ENCODE measurements at places on chromosomes 7 and 10. TPM values are rescaled to one million over a fixed set of nuclear protein-coding genes. Genes with fewer than 3 reads are reported as not detected.
A peak's percentile ranks its signal among the peaks of the same experiment; 100 is the strongest.

CALY gene
- 2.6 TPM for total RNA-seq

SLC13A1 gene
- not detected for total RNA-seq

VKORC1L1 gene
- total RNA-seq: 22.2 TPM

EVX1 gene
- total RNA-seq: not detected

LRMDA gene
- 6.5 TPM for total RNA-seq

TSPAN15 gene
- total RNA-seq: 97.4 TPM

HOXA5 gene
- total RNA-seq: 2.9 TPM

- no peak for DNase-seq
- H3K27me3 ChIP-seq: no peaks in the 10 kb centered on the region
- no peak overlapping the region for H3K27ac ChIP-seq
- H3K4me1 ChIP-seq: peaks cover 53% of the 10 kb centered on the region
These were observed 106.1 kb downstream of the KCNMA1 start for GRCh38 chr10:77531441-77532001.

DNA sequence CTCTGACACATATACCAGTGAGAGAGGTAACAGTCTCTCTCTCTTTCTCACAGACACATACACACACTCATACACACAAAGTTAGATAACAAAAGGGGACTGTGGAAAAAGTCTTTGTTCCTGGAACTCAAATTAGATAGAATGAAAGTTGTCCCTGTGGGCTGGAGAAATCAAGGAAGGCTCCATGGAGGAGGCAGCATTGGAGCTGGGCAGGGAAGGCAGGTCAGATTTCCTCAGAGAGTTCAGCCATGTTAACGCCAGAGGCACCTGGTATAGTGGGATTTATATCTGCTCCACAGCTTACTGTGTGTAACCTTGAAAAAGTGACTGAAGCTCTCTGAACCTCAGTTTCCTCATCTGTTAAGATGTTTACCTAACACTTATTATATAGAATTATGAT is 38.7 kb downstream of the LDB3 start:
- no peaks in the 10 kb centered on the region for H3K27me3 ChIP-seq
- no peak overlapping the region for H3K27ac ChIP-seq
- no peak for DNase-seq
- H3K4me1 ChIP-seq: peaks cover 17% of the 10 kb centered on the region

DNA sequence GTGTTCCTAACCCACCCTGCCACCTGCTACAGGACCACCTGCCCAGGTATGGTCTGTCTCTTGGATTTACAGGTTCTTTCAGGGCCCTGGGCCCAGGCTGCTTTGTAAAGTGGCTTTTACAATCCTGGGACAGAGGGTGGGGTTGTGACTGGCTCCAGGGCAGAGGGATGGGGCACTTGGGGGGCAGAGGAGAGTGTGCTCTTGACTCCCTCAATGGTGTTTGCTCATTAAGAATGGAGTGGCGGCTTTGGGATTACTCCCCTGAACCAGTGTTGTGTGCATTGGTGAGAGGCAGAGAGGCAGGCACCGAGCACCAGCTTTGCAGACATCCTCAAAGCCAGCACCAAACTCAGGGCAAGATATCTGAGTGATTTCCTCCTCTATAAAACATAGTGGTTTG is 43.5 kb downstream of the VWA2 start:
- H3K4me3 ChIP-seq: no peak overlapping the region
- no peaks in the 10 kb centered on the region for H3K27me3 ChIP-seq
- no peak for DNase-seq
- no peaks in the 10 kb centered on the region for H3K36me3 ChIP-seq

DNA sequence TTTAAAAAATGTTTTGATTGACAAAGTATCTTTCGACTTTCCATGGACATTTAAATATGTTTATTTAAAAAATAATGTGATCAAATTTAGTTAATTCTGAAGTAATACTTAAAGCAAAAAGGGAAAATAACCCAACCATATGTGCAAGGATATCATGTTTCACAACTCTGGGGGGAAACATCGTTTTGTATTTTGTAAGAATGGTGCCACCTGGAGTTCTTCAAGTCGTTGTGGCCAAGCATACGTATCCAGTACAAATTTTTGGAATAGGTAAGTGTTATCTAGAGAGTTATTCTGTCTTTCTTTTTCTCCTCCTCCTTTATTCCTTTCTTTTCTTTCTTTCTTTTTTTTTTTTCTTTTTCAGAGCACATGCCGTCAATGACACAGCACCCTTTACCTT is 176.2 kb upstream of the CSTF2T start:
- no peak overlapping the region for H3K4me3 ChIP-seq
- no peaks in the 10 kb centered on the region for H3K4me1 ChIP-seq
- H3K36me3 ChIP-seq: no peaks in the 10 kb centered on the region
- no peak for DNase-seq
- H3K27me3 ChIP-seq: no peaks in the 10 kb centered on the region

GRCh38 chr7:42876182-42877068 is 35.4 kb downstream of the C7orf25 start:
- peak; percentile 77 for DNase-seq
- H3K27ac ChIP-seq: no peak overlapping the region
- H3K27me3 ChIP-seq: no peaks in the 10 kb centered on the region
- H3K4me3 ChIP-seq: no peak overlapping the region

DNA sequence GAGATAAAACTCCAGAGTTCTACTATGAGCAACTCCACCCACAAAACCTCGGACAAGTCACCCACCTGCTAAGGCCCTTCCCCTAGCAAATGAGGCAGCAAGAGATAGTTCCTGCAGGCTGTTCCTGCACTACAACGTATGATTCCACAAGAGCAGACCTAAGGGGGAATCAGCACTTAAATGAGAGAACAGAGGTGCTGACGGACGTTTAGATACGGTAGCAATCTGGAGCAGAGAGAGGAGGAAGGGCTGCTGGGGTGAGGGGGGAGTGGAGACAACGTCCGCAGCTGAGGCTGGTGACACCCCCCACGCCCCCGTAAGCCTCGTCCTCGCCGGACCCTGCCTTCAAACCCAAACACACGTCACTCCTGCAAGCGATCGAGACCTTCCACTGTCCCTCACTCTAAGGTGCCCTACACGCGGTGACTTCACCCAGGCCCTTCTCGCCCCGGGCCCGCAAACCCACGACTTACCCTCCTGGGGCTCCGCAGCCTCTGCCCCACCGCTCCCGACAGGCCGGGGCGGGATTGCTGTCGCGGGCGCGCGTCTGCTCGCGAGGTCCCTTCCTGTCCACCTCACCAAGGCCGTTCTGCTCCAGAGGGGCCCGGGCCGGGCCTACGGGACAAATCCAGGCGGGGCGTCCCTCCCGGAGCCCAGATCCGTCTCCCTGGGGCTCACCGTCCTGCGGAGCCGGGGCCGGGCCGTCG is 635 bp downstream of the ZNF12 start:
- peaks cover 36% of the 10 kb centered on the region for H3K4me1 ChIP-seq
- peak overlapping the region; percentile 87 for H3K4me3 ChIP-seq
- H3K27ac ChIP-seq: peak overlapping the region; percentile 80
- H3K27me3 ChIP-seq: peaks cover 20% of the 10 kb centered on the region
- DNase-seq: peak; percentile 73

- H3K27ac ChIP-seq: peak overlapping the region; percentile 84
- no peak overlapping the region for H3K4me3 ChIP-seq
- H3K27me3 ChIP-seq: no peaks in the 10 kb centered on the region
These were observed 2.6 kb downstream of the PSMG3 start for GRCh38 chr7:1567049-1567771.

DNA sequence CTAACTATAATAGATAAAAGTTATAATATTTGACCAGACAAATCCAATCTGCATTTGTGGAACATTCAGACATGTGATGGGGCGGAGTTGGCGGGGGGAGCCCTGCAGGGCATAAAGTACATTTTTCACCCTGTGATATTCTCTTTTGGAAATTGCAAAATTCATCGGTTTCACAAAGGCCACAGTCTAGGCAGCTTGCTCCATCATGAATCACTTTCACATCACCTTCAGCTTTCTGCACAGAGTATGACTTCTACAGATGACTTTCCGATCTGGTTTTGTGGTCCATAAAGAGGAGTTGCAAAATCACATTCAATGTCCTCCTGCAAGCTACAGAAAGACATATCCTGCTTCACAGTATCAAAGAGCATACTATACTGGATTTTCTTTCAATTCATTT is 51.4 kb upstream of the APBB1IP start:
- H3K27ac ChIP-seq: no peak overlapping the region
- DNase-seq: no peak
- H3K27me3 ChIP-seq: no peaks in the 10 kb centered on the region
- H3K4me1 ChIP-seq: peaks cover 4% of the 10 kb centered on the region
- no peaks in the 10 kb centered on the region for H3K36me3 ChIP-seq

GRCh38 chr7:14762561-14762960 is 140.0 kb downstream of the DGKB start:
- no peak overlapping the region for H3K27ac ChIP-seq
- H3K36me3 ChIP-seq: no peaks in the 10 kb centered on the region
- no peaks in the 10 kb centered on the region for H3K27me3 ChIP-seq
- no peak for DNase-seq
- no peak overlapping the region for H3K4me3 ChIP-seq

DNA sequence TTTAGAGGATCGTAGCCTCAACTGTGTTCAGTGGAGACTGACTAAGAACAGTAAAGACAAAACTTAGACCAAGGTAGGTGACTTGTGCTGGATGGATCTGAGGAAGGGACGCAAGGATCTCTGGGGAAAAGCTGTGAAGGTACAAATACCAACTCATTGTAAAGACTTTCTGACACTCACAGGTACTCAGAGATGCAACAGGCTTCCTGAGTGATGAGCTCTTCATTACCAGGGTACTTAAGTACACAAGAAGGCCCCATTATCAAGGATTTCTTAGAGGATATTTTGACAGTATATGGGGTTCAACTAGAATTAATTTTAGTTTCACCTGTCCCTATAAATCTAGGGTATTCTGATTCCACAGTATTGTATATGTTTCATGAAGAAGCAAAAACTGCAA is 440.7 kb downstream of the PLXDC2 start:
- no peak for DNase-seq
- no peak overlapping the region for H3K27ac ChIP-seq
- H3K36me3 ChIP-seq: no peaks in the 10 kb centered on the region
- H3K27me3 ChIP-seq: no peaks in the 10 kb centered on the region

- no peak for DNase-seq
- H3K36me3 ChIP-seq: no peaks in the 10 kb centered on the region
- H3K4me3 ChIP-seq: no peak overlapping the region
- H3K27me3 ChIP-seq: no peaks in the 10 kb centered on the region
- H3K27ac ChIP-seq: no peak overlapping the region
These were observed 14.0 kb upstream of the PCGF5 start for GRCh38 chr10:91206427-91206826.

DNA sequence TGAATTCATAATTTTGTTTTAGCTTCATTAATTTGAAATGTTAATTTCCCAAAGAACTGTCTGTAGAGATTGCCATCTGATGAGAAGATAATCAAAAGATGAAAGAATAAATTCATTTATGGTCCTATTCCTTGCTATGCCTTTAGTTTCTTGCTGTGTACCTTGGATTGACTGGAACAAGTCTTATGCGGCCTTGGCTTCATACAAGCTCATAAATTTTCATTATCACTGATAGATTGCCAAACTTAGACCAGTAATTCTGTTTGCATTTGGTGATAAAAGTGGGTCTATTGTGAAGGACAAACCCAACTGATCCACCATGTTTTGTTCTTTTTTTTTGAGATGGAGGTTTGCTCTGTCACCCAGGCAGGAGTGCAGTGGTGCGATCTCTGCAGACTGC is 48.2 kb downstream of the ARID5B start:
- no peak overlapping the region for H3K27ac ChIP-seq
- peaks cover 33% of the 10 kb centered on the region for H3K36me3 ChIP-seq
- H3K27me3 ChIP-seq: no peaks in the 10 kb centered on the region
- DNase-seq: no peak
- H3K4me1 ChIP-seq: peaks cover 25% of the 10 kb centered on the region

DNA sequence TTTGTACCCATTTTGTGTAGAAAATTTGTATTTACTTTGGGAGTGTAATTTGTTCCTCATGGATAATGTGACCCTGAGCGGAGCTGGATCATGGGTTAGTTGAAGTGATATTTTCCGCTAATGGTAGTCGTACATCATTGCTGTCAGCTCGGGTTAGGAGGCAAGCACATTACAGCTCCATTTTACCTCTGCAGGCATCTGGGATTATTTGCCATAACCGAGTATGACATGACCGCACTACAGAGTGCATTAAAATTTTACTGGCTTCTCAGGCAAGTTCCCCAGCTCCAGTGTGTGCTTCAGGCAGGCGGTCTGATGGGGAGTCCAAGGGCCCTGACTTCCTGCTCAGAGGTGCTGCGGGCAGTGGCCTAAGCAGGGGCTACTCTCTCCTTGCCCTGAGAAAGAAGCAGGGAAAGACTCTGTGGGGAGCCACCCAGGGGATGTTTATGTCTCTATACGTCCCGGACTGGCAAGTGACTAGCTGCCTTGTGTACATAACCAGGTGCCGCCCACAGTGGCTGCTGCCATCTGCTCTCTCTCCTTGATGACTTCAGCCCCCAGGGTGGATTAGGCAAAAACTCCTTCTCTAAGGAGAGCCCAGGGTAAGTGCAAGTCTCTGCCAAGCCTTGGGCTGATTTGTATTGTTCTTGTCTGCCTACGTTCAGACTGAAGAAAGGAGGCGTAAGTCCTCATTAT is 685.3 kb upstream of the GALNT17 start:
- H3K36me3 ChIP-seq: no peaks in the 10 kb centered on the region
- no peaks in the 10 kb centered on the region for H3K4me1 ChIP-seq
- H3K27me3 ChIP-seq: no peaks in the 10 kb centered on the region
- no peak overlapping the region for H3K4me3 ChIP-seq
- no peak for DNase-seq

DNA sequence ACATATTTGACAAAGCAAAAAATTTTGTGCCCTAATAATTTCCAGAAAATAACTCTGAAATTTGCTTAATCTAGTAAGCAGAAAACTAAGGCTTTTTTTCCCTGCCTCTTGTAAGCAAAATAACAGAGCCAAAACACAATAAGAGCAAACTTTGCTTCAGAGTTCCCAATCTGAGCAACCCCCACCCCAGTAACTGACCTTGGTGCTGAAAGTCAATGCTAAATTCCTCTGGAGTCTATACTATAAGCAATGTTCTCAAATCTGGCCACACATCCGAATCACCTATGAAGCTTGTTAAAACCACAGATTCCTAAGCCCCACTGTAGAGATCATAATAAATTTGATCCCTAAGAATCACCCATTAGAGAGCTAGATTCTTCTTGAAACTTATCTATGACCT is 150.5 kb downstream of the ELAPOR2 start:
- no peaks in the 10 kb centered on the region for H3K27me3 ChIP-seq
- no peak overlapping the region for H3K4me3 ChIP-seq
- no peaks in the 10 kb centered on the region for H3K4me1 ChIP-seq
- no peaks in the 10 kb centered on the region for H3K36me3 ChIP-seq

DNA sequence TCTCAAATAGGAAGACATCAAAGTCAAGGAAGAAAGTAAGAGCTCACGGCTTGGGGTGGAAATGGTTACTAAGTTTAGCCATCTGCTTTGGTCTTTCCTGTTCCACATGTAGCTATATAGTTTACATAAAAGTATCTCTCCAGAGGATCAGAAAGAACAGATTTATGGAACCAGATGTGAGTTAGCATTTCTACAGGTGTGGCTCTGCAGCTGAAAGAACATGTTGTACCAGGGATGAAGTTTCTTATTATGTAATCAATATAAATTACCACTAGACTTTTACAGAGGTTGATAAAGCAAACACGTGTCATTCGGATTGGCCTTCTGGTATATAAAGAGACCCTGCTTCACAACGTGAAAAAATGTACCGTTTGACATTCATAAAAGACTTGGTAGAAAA is 19.9 kb downstream of the CALD1 start:
- no peak overlapping the region for H3K27ac ChIP-seq
- no peak overlapping the region for H3K4me3 ChIP-seq
- no peak for DNase-seq

GRCh38 chr7:128954150-128954549 is 16.4 kb downstream of the IRF5 start:
- peaks cover 86% of the 10 kb centered on the region for H3K36me3 ChIP-seq
- no peaks in the 10 kb centered on the region for H3K4me1 ChIP-seq
- H3K4me3 ChIP-seq: no peak overlapping the region
- no peaks in the 10 kb centered on the region for H3K27me3 ChIP-seq
- DNase-seq: no peak

- H3K4me3 ChIP-seq: peak within 1 kb of the TSS; percentile 84
- H3K4me1 ChIP-seq: peaks cover 6% of the 10 kb centered on the region
- H3K27ac ChIP-seq: no peak within 1 kb of the TSS
These were observed at the start of gene GOLGA7B for GRCh38 chr10:97849687-97850402. Gene GOLGA7B (plus strand): TSS chr10:97849843. CDS start chr10:97850304, 461 bp downstream.

All from stomach (tissue), 19 donors.